Tibial nerve (tissue), 4 donors: ENCODE measurements at places on chromosomes 6 and 20.

- no peak for DNase-seq
These were observed 29.9 kb downstream of the FBXO5 start for GRCh38 chr6:152952866-152953509.

GRCh38 chr6:35480176-35480575 lies 12.0 kb downstream of the RPL10A start:
- no peak for DNase-seq

DNA sequence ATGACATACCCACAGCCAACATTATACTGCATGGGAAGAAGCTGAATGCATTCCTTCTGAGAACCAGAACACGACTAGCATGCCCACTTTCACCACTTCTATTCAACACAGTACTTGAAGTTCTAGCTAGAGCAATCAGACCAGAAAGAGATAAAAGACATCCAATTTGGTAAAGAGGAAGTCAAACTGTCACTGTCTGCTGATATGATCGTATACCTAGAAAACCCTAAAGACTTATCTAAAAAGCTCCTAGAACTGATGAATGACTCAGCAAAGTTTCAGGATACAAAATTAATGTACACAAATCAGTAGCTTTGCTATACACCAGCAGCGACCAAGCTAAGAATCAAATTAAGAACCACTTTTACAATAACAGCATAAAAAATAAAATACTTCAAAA lies 60.5 kb downstream of the EYS start:
- no peak for DNase-seq

DNA sequence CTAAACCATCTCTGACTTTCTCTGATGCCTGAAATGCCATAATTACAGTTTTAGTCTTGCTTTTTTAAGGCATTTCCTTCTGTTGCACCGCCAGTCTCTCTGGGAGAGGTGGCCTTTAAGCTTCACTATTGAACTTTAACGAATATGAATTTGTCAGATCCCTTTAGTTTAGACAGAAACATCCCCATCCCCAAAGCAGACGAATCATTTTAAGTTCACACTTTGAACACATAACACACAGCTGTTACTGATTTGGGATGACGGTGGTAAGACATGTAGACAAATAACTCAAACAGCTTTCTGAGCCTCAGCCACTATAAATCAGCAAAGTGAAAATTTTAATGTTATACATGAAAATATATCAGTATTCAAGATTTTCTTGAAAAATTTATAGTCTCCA lies 7.2 kb upstream of the IPCEF1 start:
- DNase-seq, result no peak

GRCh38 chr6:151071295-151071694 lies 168.5 kb upstream of the AKAP12 start:
- DNase-seq, result peak; percentile 41

DNA sequence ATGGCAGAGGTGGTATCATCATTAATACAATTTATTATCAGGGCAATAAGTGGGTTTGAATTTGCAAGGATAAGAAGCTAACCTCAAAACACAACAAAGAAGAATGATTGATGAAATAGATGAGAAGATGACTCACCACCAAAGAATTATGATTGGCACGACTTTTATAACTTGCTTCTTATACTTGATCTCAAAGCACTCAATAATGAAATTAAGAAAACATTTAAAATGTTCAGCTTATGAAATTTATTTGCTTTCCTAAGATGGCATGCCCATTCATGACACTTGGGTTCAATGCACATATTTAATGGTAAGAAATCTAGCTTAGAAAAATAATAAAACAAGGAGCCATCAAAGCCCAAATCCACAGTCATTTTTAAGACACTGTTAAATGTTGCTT lies 477.5 kb downstream of the GJA1 start:
- no peak for DNase-seq

GRCh38 chr20:53788253-53789022 lies 194.8 kb upstream of the ZNF217 start:
- no peak for DNase-seq

DNA sequence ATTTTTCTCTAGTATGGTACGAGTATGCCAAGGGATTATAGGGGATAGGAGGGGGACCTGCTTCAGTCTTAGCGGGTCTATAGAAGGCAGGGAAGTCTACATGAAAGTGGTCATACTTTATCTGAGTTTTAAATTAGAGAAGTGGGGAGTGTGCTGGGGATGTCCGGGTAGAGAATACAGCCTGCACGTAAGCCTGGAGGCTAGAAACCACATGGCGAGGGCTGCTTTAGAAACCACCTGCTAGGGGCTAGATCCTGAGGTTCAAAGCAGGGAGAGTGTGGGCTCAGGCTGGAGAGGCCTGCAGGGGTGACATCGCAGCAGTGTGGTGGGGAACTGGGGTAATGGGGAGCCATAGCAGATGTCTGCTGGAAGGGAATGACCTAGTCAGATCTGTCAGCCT lies 85.2 kb downstream of the VEGFA start:
- DNase-seq, result no peak

DNA sequence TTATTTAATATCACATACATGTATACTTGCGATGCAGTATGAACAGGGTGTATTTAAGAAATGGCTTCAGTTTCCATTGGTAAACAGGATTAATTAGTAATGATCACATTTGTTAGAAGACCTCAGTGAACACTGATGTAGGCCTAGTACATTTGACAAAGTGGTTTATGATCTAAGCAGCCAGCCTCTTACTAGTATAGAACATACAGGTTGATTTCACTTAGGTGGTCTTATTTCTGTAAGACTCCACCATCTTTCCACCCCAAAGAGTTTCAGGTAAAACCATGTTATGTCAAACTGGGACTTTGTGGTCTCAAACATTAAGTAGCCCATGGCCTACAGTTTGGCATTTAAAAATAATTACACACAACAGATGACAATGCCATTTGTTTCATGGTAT lies 20.2 kb upstream of the MRPS10 start:
- DNase-seq, result no peak

DNA sequence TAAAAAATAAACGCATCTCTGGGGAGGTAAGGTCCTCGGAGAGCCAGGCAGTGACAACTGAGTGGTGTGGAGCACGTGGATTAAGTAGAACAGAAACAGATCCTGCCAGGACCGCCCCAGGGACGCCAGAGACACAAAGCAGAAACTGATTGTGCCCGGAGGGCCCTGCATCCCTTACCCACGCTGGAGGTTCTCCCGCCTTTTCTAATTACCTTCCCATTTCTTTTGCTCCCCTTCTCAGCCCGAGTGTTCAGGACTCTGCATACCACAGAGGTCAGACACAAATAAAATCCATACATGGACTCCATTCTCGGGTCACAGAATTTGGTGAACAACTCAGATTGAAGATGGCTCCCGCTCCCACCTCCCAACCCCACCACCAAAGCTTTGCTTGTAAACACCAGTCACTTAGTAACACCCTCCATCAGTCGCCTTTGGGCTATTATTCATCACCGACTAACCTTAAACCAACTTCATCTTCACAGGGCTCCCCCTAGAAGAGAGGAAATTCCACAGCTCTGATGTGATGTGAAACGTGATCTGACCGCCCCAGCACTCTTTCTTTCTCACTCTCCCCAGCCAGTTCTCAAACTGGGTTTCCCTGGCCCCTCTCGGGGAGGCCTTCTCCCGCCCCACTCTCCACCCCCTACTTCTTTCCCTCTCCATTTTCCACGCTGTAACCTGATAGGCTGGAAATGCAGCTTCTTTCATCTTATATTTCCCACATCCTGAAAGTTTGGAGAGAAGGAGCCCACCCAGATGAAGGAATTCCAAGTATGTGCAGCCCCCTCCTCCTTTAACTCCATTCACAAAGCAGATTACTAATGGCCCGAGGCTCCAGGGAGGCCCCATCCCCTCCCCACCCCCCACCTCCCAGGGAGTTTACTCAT lies 32.5 kb upstream of the PIM1 start:
- no peak for DNase-seq

- DNase-seq, result no peak
These were observed 261.5 kb downstream of the KIF16B start for GRCh38 chr20:16311756-16312155.

DNA sequence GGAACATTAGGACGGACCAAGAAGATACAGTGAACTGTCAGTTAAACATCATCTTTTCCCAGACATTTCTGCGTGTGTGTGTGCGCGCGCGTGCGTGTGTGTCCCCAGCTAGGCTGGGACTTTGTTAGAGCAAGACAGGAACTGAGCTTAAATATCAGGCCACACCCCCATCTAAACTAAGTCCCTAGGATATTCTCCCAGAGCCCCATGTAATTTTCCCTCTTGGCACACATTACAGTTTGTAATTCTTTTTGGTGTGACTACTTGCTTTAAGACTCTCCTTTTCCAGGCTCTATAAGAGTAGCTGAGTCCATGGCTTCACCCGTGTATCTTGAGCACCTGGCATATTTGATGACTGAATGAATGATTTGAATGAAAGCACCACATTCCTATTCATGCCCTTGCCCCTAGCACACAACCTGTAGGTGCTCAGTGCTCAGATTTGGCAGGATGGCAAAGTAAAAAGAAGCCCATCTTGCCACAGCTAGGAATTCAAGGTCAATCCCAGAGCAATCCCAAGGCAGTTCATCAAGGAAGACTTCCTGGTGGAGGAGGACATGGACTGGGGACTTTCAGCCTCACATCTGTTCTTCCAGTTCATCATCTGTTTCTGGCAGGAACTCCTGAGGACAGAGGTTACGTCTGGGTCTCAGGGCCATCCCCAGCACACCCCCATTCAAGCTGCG lies 69.2 kb downstream of the MRPL14 start:
- DNase-seq, result peak; percentile 74

- DNase-seq, result no peak
These were observed 28.1 kb upstream of the MTCL3 start for GRCh38 chr6:127547215-127547614.

DNA sequence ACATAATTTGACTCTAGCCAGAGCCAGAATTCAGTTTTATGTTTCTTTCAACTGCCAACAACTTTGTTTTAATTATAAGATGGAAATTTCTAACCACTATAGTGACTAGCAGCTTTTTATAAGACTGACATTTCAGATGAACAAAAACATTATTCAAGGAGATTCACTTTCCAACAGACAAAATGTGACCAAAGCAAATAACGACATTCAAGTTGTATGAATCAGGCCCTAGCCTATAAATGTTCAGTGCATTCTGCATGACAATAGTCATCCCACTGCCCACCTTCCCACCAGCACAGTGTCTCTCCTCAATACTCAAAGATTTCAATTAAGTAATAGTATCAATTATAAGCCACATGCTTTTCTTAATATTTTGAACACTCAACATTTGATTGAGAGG lies 200.7 kb downstream of the KHDC1L start:
- DNase-seq, result no peak

DNA sequence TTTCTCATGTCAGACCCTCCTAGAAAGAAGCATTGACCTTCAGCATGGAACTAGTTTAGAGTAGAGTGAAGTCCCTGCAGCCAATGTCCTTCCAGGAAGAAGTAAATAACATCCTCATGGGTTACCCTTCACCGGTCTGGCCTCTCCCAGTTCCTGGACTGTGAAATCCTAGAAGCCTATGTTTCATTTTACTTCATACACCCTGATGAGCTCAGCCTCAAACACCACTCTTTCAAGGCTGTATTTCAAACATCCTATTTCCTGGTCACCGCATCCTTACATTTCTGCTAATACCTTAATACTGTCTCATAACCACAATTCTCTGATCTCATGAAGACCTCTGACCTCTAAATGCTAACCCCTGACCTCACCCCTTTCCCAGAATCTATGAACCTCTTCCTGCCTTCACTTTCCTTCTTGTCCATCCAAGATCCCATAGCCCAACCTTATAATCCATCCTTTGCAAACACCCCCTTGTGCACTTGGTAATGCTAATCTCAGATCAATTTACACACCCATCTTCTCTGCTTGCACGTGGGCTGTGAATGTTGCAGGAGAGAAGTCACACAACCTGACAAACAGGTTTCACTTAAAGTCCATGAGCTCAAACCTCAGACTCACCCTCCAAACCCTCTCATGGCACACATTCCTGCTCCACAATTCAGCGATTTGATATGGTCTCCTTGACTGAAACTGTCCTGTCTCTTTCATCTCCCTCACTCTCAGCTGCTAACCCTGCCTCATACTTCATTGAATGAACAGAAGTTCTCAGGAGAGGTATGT lies 30.2 kb downstream of the SLC2A10 start:
- no peak for DNase-seq

DNA sequence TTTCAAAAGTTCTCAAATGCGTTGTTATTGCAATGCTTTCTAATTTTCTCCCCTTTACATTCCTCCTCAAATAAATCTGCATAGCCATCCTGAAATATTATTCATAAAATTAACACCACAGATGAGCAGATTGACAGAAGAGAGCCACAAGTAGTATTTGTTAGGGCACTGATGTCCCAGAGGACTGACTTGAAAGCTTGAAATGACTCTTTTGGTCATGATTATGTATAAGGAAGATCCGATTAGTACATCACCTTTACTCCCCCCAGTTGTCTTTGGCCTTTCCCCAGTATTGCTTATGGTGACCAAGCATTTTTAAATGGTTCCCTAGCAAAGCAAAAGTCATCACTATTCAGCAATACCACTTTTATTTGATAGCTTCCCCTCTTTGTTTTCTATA lies 187.6 kb downstream of the ADAT2 start:
- DNase-seq, result no peak

- no peak for DNase-seq
These were observed 286.1 kb downstream of the RNGTT start for GRCh38 chr6:88677356-88677755.
